ENCODE measurements at places on chromosomes 11 and 22.
A peak's percentile ranks its signal among the peaks of the same experiment; 100 is the strongest.

DNA sequence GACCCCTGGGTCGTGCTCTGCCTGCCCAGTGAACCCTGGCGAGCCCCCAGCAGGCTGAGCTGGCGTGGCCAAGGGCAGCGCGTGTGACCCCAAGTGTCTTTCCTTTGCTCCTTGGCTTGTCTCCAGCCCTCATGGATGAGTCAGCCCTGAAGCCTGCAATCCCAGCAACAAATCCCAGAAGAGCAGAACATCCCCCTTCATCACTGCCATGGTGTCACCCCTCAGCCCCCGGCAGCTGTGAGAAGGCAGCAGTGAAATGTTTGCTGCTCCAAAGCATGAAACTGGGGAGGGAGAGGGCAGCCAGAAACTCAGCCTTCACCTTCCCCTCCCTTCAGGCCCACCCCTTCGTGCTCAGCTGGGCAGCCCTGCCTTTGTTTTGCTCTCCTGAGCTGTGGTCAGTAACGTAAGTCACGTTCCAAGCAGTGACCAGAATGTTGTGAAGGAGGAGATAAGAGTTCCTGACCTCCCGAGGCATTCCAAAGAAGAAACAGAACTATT is 29.8 kb downstream of the ADAMTS15 start:
- no peak for DNase-seq

- no peak for DNase-seq
These were observed 12.4 kb downstream of the SHANK3 start for GRCh38 chr22:50684986-50685385.

DNA sequence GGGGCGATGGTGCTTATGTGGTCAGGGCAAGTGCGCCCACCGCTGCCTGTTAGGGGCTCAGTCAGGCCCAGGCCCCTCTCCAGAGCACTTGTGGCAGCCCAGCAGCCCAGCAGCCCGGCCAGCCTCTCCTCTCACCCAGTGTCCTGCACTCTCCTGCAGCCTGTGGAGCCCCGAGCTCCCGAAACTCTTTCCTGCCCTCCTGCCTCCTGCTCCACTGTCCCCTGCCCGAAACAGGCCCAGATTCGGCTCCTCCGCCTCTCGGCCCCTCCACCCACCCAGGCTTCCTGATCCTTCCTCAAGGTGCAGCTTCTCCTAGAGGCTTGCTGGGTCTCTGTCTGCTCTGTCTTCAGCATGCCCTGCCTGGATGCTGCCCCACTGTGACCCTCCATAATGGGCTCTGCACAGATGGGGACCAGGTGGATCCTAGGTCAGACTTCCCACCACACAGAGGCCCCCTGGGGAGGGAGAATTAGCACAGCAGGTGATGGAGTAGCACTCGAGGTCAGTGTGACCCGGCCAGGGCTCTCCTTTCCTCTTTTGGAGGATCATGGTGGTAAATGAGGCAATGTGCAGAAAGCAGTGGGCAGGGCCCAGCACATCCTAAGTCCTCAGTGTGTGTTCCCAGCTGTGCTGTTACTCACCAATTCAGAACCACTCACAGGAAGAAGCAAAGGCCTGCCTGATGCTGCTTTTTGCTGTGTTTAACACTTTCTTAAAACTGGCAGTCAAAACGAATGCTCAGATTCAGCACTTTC is 18.6 kb upstream of the NAP1L4 start:
- no peak for DNase-seq

DNA sequence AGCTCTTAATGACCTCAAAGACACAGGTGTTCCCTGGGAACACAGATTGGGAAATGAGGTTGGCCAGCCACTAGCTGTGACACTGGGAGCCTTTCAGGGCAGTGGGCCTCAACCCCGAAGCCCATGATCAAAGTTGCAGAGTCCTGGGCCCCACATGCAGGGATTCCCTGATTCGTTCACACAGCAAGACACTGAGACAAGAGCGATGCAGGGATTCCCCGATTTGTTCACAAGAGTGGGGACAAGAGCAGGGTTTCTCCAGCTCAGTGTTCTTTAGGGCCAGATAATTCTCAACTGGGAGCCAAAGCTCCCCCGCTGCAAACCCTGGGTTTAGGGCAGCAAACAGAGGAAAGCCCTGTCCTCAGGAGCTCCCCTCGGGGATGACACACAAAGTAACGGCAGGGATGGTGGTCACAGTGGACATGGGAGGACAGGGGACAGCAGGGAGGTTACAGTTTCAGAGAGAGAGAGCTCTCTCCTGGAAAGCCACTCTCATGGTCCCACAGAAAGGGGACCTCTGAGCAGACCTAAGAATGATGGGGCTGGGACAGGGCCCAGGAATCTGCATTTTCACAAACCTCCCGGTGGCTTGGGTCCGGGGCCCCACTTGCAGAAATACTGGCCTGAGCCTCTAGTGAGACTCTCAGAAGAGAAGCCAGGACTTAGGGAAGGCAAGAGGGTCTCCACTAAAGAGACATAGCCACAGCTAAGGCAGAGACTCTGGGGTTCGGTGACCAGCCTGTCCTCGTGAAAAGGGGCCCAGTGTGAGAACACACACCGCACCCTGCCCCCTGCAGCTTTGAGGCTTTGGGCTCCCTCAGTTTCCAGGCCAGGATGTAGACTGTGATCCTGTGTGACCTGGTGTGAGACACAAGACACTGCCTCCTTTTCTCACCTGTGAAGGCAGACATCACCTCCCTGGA is 7.4 kb upstream of the GNAZ start:
- DNase-seq, result no peak

DNA sequence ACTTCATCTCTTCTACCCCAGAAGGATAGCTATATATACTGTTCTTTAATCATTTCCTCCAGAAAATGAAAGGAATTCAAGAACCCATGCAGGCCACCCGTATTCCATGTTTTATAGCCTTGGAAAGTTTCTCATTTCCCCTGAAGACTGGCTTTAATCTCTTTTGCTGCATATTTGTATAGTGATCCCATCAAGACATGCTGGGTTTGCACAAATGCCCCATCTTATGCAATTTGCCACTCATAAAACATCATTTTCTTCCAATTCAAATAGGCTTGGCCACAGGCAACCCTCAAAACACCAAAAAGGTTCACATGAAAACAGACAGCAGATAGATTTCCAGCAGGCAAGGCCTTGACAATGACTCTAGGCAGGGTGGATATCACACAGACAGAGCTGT is 28.3 kb upstream of the APOA1 start:
- DNase-seq, result no peak

- no peak for DNase-seq
These were observed 4.8 kb downstream of the PIM3 start for GRCh38 chr22:49965091-49966040.

GRCh38 chr22:33166206-33166605 is 108.0 kb upstream of the SYN3 start:
- no peak for DNase-seq

- no peak for DNase-seq
These were observed 20.9 kb upstream of the SCUBE1 start for GRCh38 chr22:43364169-43364435.

DNA sequence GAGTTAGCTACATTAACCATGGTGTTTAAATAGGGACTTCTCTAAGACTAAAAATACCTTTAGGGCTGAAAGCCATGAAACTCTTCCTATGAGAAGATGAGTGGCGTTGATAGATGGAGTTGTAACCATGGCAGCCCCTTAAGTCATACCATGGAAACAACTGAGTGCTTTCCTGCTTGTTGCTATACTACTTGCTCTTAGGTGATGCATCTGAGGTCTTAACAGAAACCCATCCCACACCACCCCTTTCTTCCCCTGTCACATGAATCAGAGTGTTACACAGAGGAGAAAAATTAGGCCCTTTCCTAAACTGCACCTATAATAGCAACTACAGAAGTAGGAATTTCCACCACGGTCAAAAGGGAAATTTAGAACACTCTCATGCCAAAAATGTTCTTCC is 64.3 kb upstream of the ZC3H12C start:
- DNase-seq, result no peak

- DNase-seq, result no peak
These were observed 12.7 kb upstream of the TNNT3 start for GRCh38 chr11:1906611-1907423.

GRCh38 chr11:99020352-99021225 is at the start of gene CNTN5:
CNTN5 (plus strand) TSS chr11:99020949.
- DNase-seq, result peak; percentile 77

GRCh38 chr22:32048069-32048468 is 5.0 kb downstream of the SLC5A1 start:
- no peak for DNase-seq

- DNase-seq, result peak; percentile 57
These were observed 88.3 kb upstream of the MTMR2 start for GRCh38 chr11:96012086-96012824.

- no peak for DNase-seq
These were observed 10.4 kb upstream of the CDC42BPG start for GRCh38 chr11:64854534-64855502.

- no peak for DNase-seq
These were observed 25.8 kb downstream of the SWAP70 start for GRCh38 chr11:9689721-9690120.

- no peak for DNase-seq
These were observed 23.6 kb upstream of the PAMR1 start for GRCh38 chr11:35548925-35549561.

GRCh38 chr11:46275964-46276641 is 1.4 kb upstream of the CREB3L1 start:
- no peak for DNase-seq

- no peak for DNase-seq
These were observed 910 bp downstream of the CLTCL1 start for GRCh38 chr22:19290400-19291217.

DNA sequence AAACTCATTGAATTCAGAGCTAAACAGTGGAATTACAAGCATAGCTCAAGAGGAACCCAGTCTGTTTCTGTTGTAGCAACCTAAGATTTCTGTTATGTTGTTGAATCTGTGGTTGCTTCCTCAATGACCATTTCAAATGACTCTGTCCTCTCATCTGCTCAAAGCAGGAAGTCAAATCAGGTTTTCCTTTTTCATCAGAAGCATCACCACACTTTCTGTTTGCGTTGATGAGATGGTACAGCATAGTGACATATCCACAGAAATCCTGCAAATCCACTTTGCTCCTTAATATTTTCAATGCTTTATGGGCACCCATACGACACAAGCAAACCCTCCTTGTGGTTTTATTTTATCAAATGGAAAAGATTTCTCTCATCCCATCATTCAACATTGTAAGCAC is 12.6 kb upstream of the UCP2 start:
- no peak for DNase-seq

GRCh38 chr11:70500076-70500847 is 101.9 kb downstream of the CTTN start:
- no peak for DNase-seq

- DNase-seq, result no peak
These were observed 258.5 kb upstream of the KIRREL3 start for GRCh38 chr11:127259102-127259501.

DNA sequence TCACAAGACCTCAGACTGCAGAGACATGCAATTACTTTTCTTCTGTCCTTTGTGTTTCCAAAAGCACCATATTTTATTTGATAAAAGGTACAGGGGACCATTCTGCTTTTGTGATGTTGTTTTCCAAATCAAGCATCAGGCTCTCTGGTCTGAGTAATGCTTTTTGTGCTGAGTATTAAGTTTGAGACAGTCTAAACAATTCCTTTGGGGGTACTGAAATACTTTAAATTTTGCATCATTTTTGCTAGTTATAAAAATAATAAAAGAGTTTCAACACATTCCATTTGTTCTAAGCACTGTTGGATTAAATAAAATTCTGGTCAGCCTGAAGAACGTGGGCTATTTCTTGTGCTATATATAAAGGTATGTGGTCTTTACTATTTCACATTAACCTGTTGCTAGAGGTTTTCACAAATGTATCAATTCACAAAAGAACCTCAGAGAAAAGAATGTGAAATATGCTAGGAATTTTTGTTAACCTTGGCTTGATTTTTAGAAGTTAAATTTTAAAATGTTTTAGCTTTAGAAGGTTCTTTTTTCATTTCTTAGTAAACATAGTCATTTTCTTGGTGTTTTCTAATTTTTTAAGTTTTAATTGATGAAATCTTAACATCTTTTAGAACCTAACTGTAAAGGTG is 61.6 kb downstream of the C22orf31 start:
- DNase-seq, result no peak

DNA sequence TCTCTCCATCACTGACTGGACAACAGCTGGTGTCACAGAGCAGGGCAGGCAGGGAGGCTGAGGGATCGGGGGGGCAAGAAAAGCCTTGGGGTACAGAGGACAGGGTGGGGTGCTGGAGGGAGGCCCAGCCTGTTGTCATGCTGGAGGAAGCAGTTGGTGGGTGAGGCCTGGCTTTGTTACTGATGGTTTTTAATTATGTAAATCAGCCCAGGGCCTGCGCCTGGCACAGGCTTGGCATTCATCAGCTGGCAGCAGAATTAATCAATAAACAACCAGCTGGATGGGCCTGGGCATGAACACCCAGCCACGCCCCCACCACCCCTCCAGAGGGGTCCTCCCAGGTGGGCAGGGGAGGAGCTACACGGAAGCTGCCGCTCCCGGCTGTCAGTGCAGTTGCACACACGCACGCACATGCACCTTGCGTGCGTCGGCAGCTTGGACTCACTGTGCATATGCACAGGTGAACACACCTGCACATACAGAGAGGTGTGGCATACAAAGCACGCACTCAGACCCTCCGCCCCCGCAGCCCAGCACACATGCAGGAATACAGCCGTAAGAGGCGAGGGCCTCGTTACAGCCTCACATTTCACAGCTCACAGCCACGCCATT is 21.3 kb upstream of the ELFN2 start:
- DNase-seq, result no peak

DNA sequence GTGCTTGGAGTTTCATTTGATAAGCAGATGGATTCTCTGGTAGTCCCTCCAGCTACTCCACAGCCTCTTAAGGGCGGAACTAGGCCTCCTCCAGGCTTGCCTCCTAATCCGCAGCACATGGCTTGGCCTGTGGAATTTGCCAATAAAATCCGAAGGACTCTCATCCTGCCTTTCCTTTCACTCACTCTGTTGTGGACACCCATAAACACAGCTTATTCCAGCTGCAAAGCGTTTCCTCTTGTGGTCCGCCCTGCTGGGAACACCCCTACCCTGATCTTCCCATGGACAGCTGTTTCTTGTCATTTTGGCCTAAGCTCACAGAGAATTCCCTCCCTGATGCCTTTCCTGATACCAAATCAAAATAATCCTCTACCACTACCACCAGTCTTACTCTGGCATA is 546.2 kb downstream of the NTM start:
- DNase-seq, result no peak

- no peak for DNase-seq
These were observed 44.2 kb upstream of the TH start for GRCh38 chr11:2215561-2216399.

GRCh38 chr11:114890038-114890437 is 211.7 kb downstream of the NXPE2 start:
- DNase-seq, result no peak

All from NCI-H2081 (cell line).